ENCODE measurements at places on chromosomes 5 and 9. TPM values are rescaled to one million over a fixed set of nuclear protein-coding genes. Genes with fewer than 3 reads are reported as not detected.

GRCh38 chr9:10062629-10063395, 550.0 kb downstream of the PTPRD start:
- no peaks in the 10 kb centered on the region for H3K4me1 ChIP-seq
- no peak overlapping the region for H3K27ac ChIP-seq
- no peak for DNase-seq
- no peaks in the 10 kb centered on the region for H3K36me3 ChIP-seq

The MINAR2 gene
- not detected for total RNA-seq

- H3K36me3 ChIP-seq = no peaks in the 10 kb centered on the region
- H3K4me1 ChIP-seq = no peaks in the 10 kb centered on the region
- no peak for DNase-seq
These were observed 201.2 kb downstream of the EBF1 start for GRCh38 chr5:158898185-158899177.

The TEX48 gene
- not detected for total RNA-seq

GRCh38 chr9:551986-552929, 289.2 kb upstream of the DMRT1 start:
- no peaks in the 10 kb centered on the region for H3K36me3 ChIP-seq
- no peak for DNase-seq

- H3K27me3 ChIP-seq = no peaks in the 10 kb centered on the region
- H3K27ac ChIP-seq = no peak overlapping the region
- H3K36me3 ChIP-seq = no peaks in the 10 kb centered on the region
- H3K4me3 ChIP-seq = no peak overlapping the region
- no peaks in the 10 kb centered on the region for H3K4me1 ChIP-seq
- DNase-seq = no peak
These were observed 21.4 kb upstream of the FLT4 start for GRCh38 chr5:180670586-180671359.

DNA sequence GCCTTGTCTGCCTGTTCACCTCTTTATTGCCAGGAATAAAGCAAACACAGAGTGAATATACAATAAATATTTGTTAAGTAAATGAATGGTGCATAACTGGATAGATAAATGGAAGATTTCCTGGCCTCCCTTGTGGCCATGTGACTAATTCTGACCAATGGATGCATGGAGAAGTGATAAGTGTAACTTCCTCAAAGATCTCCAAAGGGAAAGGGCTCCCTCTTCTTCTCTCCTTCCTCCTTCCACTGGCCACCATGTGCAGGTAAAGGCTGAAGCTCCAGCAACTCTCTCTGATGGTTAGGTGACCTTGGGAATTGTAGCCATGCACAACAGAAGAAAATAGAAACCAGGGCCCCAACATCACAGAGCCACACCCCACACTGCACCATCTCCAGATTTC, 174.4 kb downstream of the EBF1 start:
- H3K27ac ChIP-seq = peak overlapping the region; percentile 28
- DNase-seq = no peak
- no peaks in the 10 kb centered on the region for H3K36me3 ChIP-seq
- H3K4me3 ChIP-seq = no peak overlapping the region
- H3K27me3 ChIP-seq = no peaks in the 10 kb centered on the region

The SLC36A2 gene
- total RNA-seq = not detected

- no peaks in the 10 kb centered on the region for H3K4me1 ChIP-seq
- no peak for DNase-seq
- no peak overlapping the region for H3K27ac ChIP-seq
- no peaks in the 10 kb centered on the region for H3K27me3 ChIP-seq
These were observed 6.3 kb downstream of the DNLZ start for GRCh38 chr9:136357202-136357725.
